ENCODE measurements at places on chromosomes 7 and 10.

DNA sequence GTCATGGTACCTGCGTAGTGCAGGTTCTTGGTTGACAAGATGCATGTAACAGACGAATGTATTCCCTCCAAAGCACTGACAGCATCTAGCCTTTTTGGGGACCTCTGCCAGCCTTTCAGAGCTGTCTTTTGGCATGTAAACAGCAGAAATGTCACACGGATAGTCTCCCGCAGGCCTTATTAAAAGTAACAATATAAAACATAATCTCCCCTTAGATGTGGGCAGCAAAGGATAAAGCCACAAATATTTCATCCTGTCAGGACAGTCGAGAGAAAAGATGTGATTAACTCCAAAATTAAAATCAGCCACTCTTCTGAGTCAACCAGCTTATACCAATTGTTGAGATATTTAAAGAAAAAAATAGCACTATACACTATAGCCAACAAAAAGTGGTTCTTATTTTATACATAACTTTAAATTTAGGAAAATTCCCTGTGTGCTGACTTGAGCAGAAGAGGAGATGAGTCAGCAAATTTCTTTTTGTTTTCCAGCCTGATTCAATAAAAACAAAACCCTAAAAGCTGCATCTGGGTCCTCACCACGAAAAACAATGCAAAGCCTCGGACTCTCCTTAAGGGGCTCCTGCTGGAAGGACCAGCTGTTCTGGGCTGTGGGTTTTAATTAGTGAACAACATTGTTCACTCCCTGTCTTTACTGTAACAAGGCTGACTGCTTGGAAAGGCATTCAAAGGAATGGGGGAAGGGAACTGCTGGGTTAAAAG is 240.2 kb downstream of the ADAM12 start:
- no peak for DNase-seq

GRCh38 chr10:6579904-6580278 is at the start of gene PRKCQ:
Gene PRKCQ (minus strand): TSS chr10:6580276. CDS start chr10:6515135, 65,141 bp downstream.
- no peak for DNase-seq

GRCh38 chr7:105680505-105681187 is 99.4 kb upstream of the EFCAB10 start:
- no peak for DNase-seq

DNA sequence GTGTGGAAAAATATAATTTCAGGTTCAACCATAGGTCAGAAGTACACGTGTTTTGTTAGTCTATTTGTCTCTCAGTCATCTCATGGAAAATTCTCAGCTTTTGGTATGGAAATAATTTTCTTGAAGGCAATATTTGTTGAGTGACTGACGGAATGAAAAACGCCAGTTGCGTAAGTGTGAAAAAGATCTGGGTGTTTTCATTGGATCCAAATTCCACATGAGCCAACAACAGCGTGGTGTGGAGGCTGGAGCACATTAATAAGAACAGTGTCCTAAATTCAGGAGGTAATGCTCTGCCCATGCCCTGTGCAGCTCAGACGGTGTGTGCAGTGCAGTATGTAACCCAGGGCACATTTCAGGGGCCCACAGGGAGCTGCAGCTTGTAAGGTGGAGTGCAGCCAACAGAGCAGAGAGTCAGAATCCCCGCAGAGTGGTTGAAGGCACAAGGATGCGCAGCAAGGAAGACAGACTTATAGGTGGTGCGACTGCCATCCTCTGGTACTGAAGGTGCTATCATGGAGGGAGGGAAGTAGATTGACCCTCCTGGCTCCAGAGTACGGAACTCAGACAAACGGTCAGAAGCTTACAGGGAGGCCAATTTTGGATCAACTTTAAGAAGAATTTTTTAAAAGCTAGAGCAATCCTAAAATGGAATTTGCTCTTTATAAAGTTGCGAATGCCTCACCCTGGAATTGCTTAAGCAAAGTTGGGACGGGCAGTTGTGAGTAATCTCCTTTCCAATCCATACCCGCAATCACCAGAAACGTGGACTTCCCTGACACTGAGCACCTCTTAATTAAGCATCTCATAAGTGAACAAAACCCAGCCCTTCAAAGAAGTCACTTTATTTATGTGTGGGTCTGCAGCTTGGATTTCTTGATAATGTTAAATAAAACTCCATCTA is 38.0 kb downstream of the EGFR start:
- no peak for DNase-seq

DNA sequence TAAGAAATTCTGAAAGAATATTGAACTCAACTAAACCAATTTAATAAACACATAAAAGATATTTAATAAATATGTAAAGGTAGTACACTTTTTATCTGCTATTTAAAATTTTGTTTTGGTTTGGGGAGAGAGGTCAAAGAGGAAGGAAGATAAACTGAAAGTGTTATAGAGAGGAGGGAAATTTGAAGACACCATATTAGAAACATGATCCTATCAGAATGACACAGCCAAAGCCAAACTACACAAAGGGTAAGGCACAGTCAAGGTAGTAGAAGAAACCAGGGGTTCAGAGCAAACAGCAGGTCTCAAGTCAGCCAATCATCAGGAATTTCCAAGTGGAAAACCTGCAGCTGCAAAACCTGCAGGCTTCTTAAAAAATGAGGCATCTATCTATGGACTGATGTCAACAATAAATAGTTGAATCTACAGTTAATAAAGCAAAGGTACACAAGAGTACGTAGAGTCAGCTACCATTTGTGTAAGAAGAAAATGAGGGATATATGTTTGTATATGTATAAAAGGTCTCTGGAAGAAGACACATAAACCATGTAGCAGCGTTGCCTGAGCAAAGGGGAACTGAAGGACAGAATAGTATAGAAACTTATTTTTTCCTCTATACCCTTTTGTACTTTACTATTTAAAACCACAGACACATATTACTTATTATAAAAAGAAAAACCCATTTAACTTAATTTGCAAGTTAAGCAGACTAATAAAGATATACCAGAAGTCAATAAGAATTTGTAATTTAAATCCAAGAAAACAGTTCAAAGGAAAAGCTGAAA is 10.0 kb downstream of the ZNF800 start:
- no peak for DNase-seq

DNA sequence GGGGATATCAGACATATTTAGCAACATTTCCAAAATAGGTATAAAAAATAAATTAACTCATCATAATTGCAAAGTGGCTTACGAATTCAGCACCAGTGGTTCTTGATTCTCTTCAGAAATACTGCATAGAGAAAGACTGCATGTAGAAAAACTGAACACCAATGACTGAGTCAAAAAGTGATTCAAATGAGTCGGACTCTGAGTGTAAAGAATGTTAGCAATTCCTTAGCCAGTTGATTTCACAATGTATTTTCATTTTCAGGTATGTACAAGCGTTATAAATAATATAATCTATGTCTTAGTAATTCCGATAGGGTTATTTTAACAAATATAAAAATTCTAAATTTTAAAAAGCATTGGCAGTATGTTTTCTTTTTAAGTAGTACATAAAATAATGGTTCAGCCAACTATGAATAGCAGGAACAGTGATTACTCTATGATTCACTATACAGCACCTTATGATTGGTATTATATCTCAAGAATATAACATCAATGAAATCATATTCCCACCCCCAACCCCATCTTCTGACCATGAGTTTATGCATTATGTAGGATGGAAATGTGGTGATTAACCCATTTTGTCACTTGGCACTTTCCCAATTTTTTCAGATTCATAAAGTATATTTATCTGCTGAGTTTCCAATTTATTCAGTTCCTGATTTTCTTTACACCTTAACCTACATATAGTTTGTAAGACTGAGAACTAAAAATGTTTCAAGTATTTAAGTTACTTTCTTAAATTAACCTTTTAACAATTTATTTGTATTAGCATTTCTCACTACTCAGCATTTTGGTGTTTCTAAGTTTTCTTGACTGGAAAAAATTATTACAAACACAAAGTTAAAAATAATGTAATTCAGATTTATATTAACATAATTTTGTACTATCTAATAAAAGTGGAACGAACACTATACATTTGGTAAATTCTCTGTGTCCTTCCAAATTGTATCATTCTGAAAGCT is 33.9 kb downstream of the DNAJC1 start:
- DNase-seq = no peak

- DNase-seq = no peak
Measured at GRCh38 chr10:117226813-117227451, 14.0 kb upstream of the SLC18A2 start.

DNA sequence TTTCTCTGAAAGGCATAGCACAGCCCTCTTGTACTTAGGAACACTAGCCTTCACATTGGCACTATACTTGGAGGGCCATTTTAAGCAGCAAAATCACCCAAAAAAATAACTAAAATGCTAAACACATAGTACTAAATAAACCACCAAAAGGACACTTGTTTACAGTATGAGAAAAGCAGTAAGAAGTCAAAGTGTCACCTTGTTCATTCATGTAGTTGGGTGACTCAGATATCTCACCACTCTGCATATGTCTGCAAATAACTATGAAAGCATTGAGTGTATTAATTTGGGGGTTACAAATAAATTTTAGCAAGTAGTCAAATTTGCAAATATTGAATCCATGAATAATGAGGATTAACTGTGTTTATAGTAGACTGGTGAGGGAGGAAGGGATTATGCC is 107.6 kb downstream of the ELAPOR2 start:
- DNase-seq = no peak

DNA sequence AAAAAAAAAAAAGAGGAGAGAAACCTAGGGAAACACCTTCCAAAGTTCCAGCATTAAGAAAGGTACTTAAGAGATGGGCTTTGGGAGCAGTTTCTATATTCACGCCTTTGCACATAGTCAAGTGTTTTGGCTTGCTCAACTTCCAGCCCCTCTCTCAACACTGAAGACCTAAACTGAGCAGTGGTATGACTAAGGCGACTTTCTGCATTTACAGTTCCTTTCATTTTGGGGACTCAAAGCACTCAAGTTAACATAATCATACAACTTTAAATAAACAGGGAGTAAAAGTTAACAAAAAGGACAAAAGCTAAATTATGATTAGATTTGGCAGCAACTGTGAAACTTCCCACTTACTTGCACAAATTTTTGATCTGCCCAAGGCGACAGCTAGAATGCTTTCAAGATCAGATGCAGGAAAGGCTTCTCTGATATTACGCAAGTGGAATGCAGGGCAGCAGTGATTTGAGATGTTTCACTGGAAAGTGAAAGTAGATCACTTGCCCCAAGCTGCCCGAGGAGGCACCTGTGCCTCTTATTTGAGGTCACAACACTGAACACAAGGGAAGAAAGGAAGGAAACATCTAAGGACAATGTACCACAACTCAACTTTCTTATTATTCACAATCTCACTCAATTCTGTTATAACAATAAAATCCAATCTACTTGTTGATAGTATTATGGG is 199.5 kb downstream of the SKAP2 start:
- no peak for DNase-seq

DNA sequence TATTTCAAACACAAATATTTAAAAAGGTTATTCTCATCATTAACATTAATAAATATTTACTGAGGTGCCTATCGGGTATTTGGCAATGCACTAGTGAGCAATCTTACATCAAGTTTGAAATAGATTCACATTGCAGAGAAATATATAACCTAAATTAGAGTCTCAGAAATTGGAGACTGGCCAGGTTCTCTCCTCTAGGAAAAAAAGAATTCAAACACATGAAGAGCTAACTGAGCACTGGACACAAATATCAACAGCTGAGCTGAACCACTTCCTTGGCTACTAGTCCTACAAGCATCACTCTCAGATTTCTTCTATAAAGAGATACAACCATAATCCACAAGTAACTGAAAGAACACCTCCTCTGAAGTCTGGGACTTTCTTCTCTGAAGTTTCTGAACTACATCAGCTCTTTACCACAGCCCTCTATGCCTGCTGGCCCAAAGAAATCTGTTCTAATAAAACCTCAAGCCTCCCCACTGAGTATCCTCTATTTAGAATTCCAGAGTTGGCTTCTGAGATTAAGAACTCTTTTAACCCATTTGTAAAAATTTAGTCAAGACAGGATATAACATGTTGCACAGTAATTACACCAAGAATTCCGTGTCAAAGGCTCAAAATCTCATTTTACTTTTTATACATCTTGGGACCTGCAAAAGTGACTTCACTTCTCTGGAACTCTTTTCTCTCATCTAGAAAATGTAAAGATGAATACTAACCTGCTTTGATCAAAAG is 45.2 kb downstream of the MTERF1 start:
- no peak for DNase-seq

DNA sequence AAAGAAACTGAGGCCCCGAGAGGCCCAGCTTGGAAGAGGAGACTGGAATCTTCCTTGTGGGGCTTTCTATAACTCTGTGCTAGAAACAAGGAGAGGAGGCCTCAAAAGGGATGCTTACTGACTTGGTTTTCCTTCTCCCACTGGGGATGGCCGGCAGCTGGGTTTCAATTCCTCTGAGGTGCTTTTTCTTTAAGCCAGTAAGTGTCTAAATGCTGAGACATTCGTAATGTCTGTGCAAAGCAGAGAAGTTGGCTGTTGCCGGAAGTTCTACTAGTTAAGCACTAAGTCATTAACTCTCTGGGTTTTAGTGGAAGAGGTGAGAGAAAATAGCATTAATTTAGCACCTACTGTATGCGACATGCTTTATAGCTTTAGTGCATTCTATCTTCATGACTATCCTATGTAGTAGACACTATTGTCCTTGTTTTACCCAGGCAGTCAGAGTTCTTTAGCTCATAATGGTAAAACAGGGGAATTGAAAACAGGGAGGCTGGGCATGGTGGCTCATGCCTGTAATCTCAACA is 135.2 kb downstream of the RGS10 start:
- DNase-seq = no peak

DNA sequence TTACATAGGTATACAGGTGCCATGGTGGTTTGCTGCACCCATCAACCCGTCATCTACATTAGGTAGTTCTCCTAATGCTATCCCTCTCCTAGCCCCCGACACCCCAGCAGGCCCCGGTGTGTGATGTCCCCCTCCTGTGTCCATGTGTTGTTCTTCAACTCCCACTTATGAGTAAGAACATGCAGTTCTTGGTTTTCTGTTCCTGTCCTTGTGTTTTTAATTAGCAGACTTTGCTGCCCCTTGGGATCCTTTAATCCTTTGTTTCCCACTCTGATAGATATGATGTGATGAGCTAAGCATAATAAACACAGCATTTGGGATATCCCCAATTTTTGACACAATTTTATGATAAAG is 71.1 kb upstream of the PALS2 start:
- no peak for DNase-seq

DNA sequence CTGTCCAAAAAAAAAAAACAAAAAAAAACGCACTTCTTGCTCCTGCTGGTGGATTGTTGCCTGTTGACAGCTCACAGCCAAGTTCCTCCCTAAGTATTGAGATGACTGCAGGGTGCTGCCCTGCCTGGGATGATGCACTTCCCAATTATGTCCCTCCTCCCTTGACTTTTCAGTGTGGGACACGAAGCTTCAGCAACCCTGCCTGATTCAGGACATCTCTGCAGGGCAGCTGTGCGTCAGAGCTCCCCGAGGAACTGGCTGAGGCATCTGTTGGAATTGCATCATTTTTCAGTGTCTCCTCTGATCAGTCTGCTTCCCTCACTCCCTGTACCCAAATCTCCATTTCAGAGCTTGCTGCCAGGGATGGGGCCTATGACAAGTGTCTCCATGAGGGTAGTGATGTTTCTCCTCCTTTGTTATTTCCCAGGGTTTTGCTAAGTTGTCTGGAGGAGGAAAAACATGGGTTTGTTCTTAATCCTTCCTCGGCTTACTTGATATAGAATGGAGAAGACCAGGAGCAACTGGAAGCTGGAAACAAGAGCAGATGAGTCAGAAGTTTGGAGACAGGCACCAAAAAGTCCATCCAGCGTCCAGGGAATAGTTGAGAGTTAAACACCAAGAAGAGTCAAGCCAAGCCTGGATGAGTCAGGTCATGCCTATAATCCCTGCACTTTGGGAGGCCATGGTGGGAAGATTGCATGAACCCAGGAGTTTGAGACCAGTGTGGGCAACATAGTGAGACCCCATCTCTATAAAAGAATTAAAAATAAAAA is 355.1 kb downstream of the GALNT17 start:
- DNase-seq = no peak

- DNase-seq = no peak
Measured at GRCh38 chr10:52391927-52392602, 78.0 kb downstream of the DKK1 start.

All from activated CD8-positive, alpha-beta memory T cell treated with anti-CD3 and anti-CD28 coated beads for 1 hour (primary cell).